Mucosa of descending colon (tissue), 3 donors: ENCODE measurements at places on chromosomes 1 and 21. TPM values are rescaled to one million over a fixed set of nuclear protein-coding genes. Genes with fewer than 3 reads are reported as not detected.

TSPAN2 gene
- total RNA-seq: 84.2 TPM

FMO3 gene
- 0.22 TPM for total RNA-seq

CFHR5 gene
- not detected for total RNA-seq

OLIG2 gene
- not detected for total RNA-seq

OR2L2 gene
- total RNA-seq: 0.09 TPM

CELA2B gene
- not detected for total RNA-seq

SH3BGR gene
- total RNA-seq: 19.7 TPM

CIART gene
- 1.6 TPM for total RNA-seq

L1TD1 gene
- 12.0 TPM for total RNA-seq

CNIH3 gene
- total RNA-seq: 2.5 TPM

OR10Z1 gene
- total RNA-seq: not detected

RIMKLA gene
- total RNA-seq: 14.5 TPM

CASQ1 gene
- total RNA-seq: not detected

ANKRD35 gene
- 5.6 TPM for total RNA-seq

ERICH3 gene
- 0.14 TPM for total RNA-seq

ESPN gene
- total RNA-seq: 137 TPM

SPATA21 gene
- total RNA-seq: 0.22 TPM
